ENCODE measurements at places on chromosomes 2 and 18. TPM values are rescaled to one million over a fixed set of nuclear protein-coding genes. Genes with fewer than 3 reads are reported as not detected.

NT5C1B gene
- not detected for total RNA-seq

GCG gene
- total RNA-seq = not detected

TMEM163 gene
- not detected for total RNA-seq

PLEK gene
- total RNA-seq = not detected

TUBA4B gene
- 0.33 TPM for total RNA-seq

IL36A gene
- not detected for total RNA-seq

EHBP1 gene
- 46.2 TPM for total RNA-seq

KCNIP3 gene
- total RNA-seq = 1.4 TPM

NEU2 gene
- not detected for total RNA-seq

SERPINB3 gene
- not detected for total RNA-seq

CD28 gene
- total RNA-seq = not detected

OXER1 gene
- not detected for total RNA-seq

CD207 gene
- not detected for total RNA-seq

AQP12B gene
- total RNA-seq = not detected

HK2 gene
- total RNA-seq = 1.3 TPM

PRKAG3 gene
- not detected for total RNA-seq

EPB41L3 gene
- 0.52 TPM for total RNA-seq

ANO7 gene
- 2.2 TPM for total RNA-seq

IL18RAP gene
- not detected for total RNA-seq

CLEC4F gene
- not detected for total RNA-seq

MFSD2B gene
- total RNA-seq = 0.20 TPM

ARL6IP6 gene
- total RNA-seq = 22.3 TPM

HOXD8 gene
- total RNA-seq = 5.1 TPM

ECEL1 gene
- 0.20 TPM for total RNA-seq

MDH1B gene
- 1.7 TPM for total RNA-seq

DSEL gene
- 0.37 TPM for total RNA-seq

HOXD1 gene
- total RNA-seq = not detected

MROH2A gene
- total RNA-seq = not detected

ICOS gene
- not detected for total RNA-seq

PLGLB1 gene
- total RNA-seq = not detected

RGPD5 gene
- total RNA-seq = 7.8 TPM

KCNG2 gene
- not detected for total RNA-seq

UGT1A5 gene
- total RNA-seq = not detected

ACMSD gene
- not detected for total RNA-seq

LIMS3 gene
- not detected for total RNA-seq
